ENCODE measurements at places on chromosomes 3 and 15.

DNA sequence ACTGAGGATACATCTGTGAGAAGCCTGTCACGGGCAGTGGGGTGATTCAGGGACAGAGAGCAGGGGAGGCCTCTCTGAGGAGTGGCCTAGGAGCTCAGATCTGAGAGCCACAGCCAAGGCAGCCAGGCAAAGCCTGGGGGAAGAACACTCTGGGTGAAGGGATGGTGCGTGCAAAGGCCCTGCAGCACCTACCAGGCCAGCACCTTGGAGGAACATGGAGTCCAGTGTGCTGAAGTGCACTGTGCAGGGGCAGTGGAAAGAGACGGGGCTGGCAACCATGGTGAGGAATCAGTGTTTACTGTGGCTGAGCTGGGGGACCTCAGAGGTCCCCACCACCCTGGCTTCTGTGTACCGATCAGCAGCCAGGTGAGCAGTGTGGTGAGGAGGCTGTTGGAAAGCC is 48.0 kb downstream of the NUP210 start:
- DNase-seq, result no peak

DNA sequence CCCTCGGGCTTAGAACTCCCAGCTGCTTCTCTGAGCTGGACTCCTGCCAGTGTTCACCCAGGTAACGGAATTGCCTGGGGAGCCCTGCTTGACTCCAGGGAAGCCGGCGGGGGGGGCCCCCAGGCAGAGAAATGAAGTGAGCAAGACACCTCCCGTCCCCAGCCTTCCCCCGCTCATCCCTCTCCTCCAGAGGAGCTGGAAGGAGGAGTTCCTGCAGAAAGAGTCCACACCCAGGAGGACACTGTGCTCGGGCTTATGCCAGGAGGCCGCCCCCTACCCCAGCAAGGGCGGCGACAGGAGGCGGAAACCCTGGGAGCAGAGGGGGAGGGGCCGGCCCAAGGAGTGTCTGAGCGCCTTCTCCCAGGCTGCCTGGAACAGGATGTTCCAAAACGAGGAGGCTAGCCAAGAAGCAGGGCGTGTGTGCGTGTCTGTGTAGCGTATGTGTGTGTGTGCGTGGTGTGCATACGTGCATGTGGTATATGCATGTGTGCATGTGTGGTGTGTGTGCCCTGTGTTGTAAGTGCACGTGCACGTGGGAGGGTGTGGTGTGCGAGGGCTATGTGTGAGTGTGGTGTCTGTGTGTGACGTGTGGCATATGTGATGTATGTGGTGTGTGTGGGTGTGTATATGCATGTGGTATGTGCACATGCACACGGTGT is 511.3 kb downstream of the SHQ1 start:
- no peak for DNase-seq

DNA sequence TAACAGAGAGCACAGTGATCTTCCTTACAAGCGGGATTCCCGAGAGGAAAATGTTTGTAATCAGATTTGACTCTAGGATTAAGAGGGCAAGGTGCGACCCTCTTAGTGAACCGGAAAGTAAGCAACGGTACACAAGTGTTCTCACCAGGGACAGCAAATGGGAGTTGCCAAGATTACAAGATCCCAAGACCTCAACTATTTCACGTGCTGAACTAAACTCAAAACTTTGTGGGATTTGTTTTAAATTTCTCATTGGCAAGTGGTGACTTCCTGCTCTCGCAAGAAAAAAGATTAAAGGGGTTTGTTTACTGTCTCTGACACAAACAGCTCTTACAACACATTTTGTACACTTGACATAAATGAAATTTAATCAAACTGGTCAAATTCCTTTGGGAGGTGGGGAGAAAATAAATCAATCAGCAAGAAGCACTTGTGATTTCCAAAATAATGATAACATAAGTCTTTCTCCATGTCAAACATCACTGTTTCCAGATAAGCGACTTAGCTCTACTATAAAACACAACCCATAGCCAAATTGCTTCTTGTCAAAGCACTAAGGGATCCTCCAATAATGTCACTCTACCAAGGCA is 2.2 kb upstream of the PGPEP1L start:
- DNase-seq, result no peak

GRCh38 chr15:67976506-67977073 is 77.5 kb upstream of the PIAS1 start:
- no peak for DNase-seq

- DNase-seq, result no peak
Observed at GRCh38 chr3:32222950-32223349, 15.5 kb upstream of the CMTM8 start.

GRCh38 chr3:74267131-74267530 is 347.3 kb downstream of the CNTN3 start:
- DNase-seq, result no peak

DNA sequence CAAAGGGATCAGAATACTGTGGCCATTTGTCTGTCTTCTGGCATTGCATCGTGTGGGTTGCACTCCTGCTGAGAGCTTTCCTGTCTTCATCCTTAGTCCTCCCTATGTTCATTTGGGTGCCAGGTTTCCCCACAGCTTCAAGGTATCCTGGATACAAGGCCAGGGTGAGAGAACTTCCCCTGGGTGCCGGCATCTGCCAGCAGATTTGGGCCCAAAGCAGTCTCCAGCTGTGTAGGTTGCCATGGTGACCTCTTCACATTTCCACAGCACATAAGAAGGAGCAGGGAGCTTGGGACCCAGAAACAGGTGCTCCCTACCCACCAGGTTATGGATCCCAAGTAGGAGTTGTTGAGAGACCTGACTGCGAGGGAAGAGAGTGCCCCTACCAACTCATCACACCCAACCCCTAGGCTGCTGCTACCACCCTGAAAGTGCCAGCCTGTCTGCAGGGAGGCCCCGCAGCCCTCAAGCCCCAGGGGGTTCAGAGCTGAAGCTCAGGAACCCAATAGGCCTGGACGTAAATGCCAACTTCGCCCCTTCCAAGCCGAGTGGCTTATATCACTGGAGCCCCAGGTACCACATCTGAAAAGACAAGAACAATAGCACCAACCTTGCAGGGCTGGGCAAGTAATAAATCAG is 19.9 kb downstream of the TTC21A start:
- DNase-seq, result peak; percentile 13

- DNase-seq, result no peak
Observed at GRCh38 chr15:89105147-89105546, 16.9 kb downstream of the ABHD2 start.

DNA sequence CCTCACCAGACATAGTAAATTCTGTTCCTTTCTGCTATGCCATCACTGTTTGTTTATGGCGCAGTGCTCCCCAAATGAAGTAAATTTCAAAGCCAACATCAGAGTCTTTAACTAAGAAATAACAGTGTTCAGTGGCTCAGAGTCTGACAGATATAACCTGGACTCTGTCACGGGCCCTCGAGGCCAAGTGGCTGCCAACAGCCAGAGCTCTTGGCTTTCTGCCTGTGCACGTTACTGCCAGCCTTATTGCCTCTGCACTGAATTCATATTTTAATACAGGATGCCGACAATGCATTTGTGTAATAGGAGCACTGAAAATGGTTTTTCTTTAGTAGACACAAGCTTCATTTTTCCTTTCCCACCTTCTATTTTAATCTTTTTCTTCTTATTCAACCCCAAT is 219.9 kb downstream of the NLGN1 start:
- no peak for DNase-seq

DNA sequence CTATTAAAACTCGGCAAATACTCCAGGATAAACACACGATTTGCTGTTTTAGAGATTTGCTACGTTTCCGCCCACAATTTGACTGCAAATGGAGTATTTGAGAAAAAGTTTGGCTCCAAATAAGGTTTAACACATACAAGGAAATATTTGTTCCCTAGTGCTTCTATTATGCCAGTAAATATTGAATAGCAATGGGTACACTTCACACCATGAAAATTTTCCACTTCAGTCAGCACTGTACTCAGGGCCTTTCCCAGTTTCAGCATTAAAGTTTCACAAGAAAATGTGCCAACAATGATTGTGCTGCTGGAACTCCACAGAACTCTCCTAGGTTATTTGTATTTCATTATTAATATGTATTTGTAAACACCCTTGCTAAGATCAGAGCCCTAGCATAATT is 498.0 kb downstream of the TBL1XR1 start:
- no peak for DNase-seq

DNA sequence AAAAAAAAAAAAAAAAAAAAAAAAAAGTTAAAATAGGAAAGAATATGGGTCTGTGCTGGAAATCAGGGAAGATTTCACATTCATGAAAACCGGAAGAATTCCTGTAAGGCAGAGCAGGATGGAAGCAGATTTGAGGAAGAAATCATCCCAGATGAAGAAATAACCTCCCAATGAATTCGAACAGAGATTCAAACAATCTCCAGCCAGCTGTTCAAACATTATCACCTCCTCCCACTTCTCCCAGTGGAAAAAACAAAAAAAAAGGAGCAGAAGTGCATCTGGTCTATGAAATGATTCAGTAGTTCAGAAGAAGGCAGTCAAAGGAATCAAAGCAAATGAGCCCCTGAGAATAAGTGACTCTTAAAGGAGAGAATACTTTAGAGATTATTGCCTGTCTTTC is 33.1 kb downstream of the CP start:
- no peak for DNase-seq

- no peak for DNase-seq
Observed at GRCh38 chr15:63331456-63331855, 50.2 kb downstream of the CA12 start.

DNA sequence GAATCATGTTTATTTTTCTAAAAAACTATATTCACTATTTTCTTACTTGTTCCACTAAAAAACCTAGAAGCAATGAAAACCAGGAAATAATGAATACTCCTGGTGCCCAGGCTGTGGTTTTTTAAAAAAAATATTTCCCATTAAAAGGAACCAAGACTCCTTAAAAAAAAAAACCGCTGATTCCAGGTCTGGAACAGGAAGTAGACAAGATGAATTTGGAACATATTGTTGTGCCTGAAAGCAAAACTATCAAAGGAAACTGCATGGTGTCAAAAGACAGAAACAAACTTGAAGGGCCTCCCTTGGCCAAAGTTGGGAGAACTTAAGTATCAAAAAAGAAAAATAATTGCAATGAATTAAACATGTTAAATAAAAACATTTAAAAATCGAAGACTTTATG is 245.3 kb upstream of the P2RY1 start:
- DNase-seq, result no peak

DNA sequence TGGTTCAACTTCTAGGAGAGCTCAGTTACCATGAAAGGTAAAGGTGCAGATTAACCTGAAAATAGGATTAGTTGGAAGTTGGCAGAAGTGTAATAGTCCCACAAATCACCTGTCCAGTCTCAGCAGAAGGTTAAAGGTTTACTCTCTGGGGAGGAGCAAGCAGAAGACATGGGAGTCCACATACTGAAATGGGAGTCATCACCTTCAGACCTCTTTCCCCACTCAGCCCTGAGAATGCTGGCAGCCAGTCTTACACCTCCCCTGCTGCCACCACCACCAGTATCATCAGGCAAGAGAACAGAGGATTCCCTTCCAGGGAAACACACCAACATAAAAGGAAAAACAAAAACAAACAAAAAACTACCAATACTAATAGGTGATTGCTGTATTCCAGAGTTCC is 13.8 kb upstream of the PLA2G4D start:
- no peak for DNase-seq

GRCh38 chr3:11736136-11736833 is 92.6 kb upstream of the VGLL4 start:
- DNase-seq, result no peak

GRCh38 chr3:77096145-77096544 is 56.2 kb downstream of the ROBO2 start:
- no peak for DNase-seq

DNA sequence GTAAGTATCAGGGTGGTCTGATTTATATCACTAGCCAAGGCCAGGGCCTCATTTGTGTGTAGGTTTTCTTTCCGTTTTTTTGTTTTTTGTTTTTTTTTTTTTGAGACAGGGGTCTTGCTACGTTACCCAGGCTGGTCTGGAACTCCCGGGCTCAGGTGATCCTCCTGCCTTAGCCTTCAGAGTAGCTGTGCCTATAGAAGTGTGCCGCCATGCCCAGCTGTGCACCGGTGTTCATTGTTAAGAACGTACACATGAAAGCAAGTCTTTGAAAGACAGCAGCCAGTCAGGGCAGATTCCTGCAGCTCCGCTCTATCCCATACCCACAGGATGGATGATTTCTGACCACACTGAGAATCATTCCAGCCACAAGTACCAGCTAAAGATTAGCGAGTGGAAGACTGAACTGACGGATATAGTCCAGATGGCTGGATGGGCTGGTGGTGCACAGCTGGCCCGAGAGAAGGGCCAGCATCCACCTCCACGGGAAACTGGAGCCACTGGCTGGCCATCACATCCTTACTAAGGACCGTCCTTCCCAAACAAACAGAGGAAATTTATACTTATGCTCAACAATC is 95.4 kb downstream of the PCSK6 start:
- DNase-seq, result no peak

DNA sequence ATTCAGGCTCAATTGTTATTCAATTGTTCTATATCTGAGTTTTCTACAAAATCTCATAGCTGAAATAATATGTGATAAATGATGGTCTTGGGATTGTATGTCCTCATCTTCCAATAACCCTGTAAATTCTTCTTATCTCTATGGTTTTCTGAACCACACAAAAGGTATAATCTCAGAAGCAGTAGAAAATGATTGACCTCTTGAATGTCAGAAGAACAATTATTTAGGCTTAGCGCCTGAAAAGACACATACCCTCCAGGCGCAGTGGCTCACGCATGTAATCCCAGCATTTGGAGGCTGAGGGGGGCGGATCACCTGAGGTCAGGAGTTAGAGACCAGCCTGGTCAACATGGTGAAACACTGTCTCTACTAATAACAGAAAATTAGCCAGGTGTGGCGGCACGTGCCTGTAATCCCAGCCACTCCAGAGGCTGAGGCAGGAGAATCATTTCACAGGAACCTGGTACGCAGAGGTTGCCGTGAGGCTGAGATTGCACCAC is 288.0 kb upstream of the TBC1D5 start:
- DNase-seq, result no peak

GRCh38 chr3:150743508-150743907 is 19.5 kb downstream of the SIAH2 start:
- DNase-seq, result no peak

GRCh38 chr3:4996771-4997291 is 17.6 kb downstream of the BHLHE40 start:
- DNase-seq, result no peak

GRCh38 chr3:174495311-174495710 is 363.8 kb upstream of the NAALADL2 start:
- no peak for DNase-seq

DNA sequence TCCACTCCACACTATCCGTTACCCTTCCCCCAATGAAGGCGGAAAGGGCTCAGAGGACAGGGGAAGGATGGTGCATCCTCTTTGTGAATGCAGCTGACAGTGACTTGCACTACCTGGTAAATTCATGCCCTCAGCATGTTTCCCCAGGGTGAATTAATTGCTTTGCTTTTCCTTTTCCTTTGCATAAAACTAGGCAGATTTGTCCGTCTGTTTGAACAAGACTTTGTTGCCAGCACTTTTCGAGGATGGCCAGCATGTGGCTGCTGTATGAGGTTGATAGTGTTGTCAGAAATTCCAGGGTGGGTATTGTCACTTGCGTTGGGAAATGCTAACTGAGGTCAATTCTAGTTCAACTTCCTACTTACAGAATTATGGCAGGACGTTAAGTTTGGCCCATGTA is 79.0 kb upstream of the RARB start:
- no peak for DNase-seq

- peak; percentile 71 for DNase-seq
Observed at GRCh38 chr3:172061724-172062184, 22.4 kb downstream of the FNDC3B start.

GRCh38 chr3:20280257-20280656 is 94.3 kb upstream of the SGO1 start:
- peak; percentile 27 for DNase-seq

All from B cell (primary cell).